ENCODE measurements at places on chromosomes 2 and 18. TPM values are rescaled to one million over a fixed set of nuclear protein-coding genes. Genes with fewer than 3 reads are reported as not detected.

Gene EFHD1
- total RNA-seq: 7.4 TPM

Gene CHST9
- 0.95 TPM for total RNA-seq

Gene GYPC
- 19.7 TPM for total RNA-seq

Gene FAM110C
- total RNA-seq: 39.2 TPM

Gene RBM44
- total RNA-seq: 2.5 TPM

Gene MBD5
- 44.2 TPM for total RNA-seq

DNA sequence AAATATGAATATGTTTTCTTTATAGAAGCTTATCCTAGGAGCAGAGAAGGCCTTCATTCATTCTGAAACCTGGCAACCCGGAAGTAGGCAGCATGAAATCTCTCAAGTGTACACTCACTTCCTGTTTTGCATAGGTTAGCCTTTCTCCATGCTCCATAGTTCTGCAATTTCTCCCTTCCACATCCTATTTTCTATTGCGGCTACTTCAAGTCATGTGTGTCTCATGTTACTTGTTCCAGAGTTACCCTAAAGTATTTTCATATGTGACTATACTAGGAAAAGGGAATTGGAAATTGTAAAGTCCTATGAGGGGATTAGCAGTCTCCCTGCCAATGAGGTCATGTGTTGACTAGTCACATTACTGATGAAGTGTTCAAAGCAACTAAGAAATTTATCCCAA lies 320.6 kb downstream of the NCKAP5 start:
- DNase-seq: no peak

DNA sequence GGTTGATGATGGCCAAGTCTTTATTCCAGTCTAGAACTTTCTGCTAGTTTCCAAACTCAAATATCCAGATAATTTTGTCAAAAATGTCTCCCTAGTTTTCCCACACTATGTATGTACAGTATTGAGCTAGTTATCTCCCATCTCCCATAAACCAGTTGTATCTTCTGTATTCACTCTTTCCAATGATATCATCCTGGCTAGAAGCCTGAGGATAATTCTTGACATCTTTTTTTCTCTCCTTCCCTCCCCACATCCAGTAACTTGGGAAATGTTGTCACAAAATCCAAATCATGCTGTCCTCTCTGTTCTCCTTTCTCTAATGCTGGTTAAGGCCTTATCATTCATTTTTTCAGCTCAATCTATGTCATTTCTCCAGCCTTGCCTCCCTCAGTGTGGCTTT lies 553.8 kb upstream of the FANCL start:
- DNase-seq: no peak

- DNase-seq: no peak
These were observed 270.3 kb downstream of the ATAD2B start for GRCh38 chr2:23656597-23656973.

DNA sequence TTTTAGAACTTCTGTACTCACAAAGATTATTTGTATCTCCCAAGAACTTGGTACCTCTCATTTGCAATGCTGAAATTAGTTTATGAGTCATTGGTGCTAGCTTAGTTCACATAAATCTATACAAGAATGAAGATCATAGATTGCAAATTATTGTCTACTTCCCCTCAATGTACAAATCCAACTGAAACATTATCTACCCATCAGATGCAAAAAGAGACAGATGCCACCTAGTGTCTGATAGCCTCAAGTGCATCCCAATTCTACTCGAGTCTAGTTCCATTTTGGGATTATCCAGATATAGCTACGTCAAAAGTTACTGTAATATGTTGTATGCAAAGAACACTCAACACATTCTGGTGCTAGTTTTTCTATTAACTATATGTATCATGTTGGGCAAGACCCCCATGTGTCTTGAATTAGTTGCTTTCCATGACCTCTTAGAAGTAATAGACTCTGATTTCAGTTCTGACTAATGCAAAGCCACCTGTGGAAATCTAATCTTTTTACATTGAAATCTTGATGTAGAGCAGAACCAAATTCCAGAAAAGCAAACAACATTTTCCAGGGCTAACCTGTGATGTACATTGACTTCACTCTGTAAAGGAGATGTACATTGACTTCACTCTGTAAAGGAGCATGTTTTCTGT lies 210.0 kb downstream of the RBM43 start:
- peak; percentile 57 for DNase-seq

GRCh38 chr2:208359632-208359986 lies 47.0 kb upstream of the PTH2R start:
- no peak for DNase-seq

DNA sequence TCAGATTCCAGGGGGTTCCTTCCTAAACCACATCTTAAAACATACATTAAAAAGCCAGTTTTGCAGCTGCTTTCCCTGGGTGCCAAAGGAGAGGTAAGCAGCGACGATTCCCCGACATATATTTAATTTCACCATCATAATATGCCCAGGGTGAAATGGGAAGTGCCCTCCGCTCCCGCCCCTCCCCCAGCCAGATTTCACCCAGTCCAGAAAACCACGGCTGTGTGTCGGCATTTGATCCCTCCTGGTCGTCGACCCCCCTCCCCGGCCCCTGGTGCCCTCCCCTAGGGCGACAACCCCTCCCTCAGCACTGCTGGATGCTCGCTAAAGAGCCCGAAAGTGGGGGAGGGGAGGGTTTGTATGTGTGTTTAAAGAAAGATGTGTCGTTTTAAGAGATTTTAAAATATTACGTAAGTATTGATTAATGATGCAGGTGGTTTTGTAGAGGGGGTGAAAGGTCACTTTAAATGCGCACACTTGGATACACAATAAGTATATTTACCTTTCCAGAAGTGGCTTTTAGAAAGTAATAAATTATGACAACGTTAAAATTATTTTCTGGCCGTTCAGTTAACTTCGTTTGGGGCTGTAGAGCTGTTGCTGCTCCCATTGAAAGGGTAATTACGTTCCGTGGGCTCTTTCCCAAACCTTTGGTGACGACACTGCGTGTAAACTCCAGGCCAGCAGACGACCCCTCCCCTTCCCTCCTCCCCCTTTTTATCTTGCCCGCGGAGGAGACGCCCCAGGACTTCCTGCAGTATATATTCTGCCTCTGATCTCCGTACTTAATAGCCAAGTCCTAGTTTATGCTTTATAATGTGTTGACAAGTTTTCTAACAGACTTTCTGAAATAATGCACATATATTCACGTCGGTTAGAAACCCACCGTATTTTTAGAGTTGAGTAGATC lies 3.4 kb upstream of the BCL11A start:
- DNase-seq: peak; percentile 58

- no peak for DNase-seq
These were observed 46.3 kb upstream of the VIT start for GRCh38 chr2:36650031-36650829.
